ENCODE measurements at places on chromosomes 12 and 14.

GRCh38 chr14:76918782-76919394, 92.7 kb downstream of the LRRC74A start:
- DNase-seq, result no peak

- no peak for DNase-seq
Observed at GRCh38 chr12:64891629-64892028, 67.2 kb downstream of the TBC1D30 start.

DNA sequence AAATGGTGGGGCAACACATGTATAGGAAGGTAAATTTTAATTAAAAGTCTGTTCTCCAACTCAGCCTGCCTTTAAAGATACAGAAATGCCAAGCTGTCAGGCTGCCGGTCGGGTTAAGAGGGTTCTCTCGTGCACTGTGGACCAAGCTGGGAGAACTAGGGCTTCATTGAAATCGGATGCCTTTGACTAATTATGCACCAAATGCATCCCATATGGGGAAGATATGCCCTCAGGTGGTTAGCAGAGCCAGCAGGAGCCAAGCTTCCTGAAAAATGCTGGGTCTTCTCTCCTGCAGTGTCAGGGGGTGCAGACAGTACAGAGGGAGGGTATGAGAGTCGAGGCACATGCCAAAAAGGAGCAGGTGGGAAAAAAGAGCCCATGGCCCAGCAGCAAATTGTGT, 236.1 kb downstream of the CACNA1C start:
- no peak for DNase-seq

DNA sequence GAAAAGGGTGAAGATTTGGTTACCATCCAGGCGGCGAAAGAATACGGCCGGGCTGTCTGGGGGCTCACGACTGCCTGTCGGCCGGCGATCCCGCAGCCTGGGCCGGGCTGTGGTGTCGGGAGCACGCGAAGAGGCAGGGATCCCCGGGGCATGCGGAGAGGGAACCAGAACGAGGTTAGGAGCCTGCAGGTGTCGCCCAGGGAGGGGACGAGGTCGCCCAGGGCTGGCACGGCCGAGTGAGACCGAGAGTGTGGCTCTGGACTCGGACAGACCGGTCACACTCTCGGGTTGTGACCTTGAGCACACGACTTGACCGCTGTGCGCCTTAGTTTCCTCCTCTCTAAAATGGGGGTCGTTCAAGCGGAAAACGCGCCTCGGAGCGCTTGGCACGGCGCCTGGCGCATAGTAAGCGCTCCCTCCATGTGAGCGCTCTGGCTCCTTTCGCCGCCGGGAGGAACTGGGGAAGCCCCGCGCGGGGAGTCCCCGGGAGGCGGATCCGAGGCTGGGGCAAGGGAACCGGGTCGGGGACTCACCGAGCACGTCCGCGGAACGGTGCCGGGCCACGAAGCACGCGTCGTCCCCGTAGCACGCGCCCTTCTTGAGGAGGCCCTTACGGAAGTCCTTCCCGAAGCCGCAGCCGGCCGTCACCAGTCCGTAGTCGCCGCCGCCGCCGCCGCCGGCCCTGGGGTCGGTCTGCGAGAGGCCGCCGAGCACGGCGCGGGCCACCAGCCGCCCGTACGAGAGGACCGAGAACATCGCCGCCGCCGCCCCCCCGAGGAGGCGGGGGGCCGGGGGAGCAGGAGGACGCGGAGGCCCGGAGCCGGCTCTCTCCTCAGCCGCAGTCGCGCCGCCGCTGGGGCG, 612 bp downstream of the PPTC7 start:
- peak; percentile 83 for DNase-seq

- DNase-seq, result no peak
Observed at GRCh38 chr12:53186745-53187144, 6.0 kb upstream of the CSAD start.

DNA sequence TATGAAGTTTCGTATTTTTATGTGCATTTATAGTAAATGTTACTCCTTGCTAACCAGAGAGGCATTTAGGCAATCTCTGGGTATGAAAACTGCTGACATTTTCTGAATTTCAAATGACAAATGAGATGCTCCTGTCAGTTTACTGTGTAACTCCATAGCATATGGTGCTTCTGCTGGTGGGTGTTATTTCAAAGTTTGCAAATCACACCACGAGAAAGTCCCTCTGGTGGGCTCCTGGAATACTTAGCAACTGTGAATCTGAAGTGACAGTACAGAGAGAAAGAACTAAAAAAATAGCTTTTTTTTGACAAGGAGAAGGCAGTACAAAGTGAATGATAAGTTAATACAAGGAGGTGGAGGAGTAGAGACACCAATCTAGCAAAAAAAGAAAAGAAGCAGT, 161.5 kb downstream of the DERA start:
- no peak for DNase-seq

DNA sequence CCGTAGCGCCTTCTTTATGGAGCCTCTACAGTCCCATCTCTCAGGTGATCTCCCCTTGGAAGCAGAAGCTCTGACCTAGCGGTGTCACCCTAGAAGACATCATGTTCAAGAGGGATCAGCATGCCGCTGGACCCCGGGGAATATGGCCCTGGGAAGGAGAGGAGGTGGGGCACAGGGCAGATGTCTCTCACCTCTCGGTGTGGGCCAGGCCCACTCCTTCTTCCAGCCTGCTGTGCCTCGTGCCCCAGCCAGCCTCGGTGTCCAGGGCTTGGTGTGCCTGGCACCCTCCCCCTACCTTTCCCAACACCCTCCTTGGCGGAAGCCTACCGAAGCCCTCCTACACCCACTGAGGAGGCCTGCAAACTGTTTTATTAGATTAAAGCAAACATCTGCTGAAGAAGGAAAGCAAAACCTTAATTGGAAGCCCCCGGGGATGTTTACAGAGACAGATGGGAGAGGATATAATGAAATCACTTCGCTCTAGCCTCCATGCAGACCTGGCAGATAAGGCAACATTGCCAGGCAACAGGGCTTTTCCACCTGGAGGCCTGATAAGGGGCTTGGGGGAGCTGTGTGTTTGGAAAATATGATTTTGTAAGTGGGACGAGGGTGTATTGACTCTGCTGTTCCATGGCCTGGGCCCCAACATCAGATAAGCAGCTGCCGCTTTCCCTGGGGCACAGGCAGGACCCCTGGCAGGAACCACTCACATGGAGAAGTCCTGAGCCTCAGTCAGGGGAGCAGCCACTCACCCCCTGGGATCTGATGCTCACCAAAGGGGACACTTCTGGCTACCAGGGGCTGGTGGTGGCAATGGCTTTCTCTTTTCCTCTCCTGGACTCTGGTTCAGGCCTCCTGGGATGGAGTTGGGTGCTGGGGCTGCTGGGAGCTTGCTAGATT, 5.7 kb upstream of the CHGA start:
- no peak for DNase-seq

DNA sequence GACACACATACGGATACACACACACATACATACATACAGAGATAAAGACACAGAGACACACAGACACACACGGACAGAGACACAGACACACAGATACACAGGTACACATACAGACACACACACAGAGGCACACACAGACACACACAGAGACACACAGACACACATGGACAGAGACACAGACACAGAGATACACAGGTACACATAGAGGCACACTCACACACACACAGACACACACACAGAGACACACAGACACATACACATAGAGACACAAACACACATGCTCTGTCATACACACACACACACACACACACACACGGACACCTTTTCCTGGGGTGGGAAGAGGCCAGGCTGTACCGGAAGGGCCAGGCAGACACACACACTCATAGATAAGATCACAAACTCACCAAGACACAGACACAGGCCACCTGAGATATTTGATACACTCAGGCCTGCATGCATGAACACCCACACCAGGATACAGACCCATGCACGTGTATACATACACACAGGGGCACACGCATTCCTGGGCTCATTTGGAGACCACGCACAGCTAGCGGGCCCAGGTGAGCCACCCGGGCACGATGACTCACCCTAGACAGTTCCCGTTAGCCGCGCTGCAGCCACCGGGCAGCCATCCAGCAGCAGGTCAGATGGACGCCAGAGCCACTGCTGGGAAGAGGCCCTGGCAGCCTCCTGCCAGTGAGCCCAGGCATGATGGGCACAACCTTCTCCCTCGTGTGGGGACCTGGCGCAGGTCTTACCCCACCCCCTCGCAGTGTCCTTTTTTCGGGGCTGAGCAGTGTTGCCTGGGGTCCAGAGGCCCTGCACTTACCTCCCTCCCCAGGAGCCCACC, 1.8 kb upstream of the AHNAK2 start:
- no peak for DNase-seq

- no peak for DNase-seq
Observed at GRCh38 chr12:72676556-72676955, 404.4 kb downstream of the TRHDE start.

GRCh38 chr12:3753544-3754284, 805 bp upstream of the CRACR2A start:
- DNase-seq, result no peak

- DNase-seq, result no peak
Observed at GRCh38 chr12:63387771-63388170, 236.8 kb upstream of the AVPR1A start.

GRCh38 chr14:75125617-75126016, 1.2 kb downstream of the NEK9 start:
- DNase-seq, result peak; percentile 11

GRCh38 chr12:117025481-117026151, 73.6 kb downstream of the TESC start:
- peak; percentile 47 for DNase-seq

DNA sequence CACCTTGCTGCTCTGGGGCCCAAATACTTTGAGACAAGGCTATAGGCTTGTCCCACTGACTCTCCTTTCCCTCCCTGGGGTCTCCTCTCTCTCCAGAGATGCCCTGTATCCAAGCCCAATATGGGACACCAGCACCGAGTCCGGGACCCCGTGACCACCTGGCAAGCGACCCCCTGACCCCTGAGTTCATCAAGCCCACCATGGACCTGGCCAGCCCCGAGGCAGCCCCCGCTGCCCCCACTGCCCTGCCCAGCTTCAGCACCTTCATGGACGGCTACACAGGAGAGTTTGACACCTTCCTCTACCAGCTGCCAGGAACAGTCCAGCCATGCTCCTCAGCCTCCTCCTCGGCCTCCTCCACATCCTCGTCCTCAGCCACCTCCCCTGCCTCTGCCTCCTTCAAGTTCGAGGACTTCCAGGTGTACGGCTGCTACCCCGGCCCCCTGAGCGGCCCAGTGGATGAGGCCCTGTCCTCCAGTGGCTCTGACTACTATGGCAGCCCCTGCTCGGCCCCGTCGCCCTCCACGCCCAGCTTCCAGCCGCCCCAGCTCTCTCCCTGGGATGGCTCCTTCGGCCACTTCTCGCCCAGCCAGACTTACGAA, 3.1 kb downstream of the NR4A1 start:
- DNase-seq, result no peak

DNA sequence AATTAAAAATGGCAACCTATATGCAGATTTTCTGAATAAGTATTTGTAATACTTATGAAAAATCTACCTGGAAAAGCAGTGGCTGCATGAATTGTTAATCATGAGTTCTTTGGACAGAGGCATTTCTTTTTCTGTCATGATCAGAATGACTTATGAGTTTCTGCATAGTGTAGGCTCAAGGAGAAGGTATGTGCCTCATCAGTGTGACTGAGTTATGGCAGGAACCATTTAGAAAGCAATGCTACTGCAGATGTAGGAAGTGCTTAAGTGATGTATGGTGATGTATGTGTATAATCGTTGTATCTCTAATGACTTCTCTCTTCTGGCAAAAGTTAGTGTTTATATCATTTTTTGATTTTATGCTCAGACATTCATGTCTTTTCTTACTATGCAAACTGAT, 816.4 kb upstream of the FBXO33 start:
- no peak for DNase-seq

DNA sequence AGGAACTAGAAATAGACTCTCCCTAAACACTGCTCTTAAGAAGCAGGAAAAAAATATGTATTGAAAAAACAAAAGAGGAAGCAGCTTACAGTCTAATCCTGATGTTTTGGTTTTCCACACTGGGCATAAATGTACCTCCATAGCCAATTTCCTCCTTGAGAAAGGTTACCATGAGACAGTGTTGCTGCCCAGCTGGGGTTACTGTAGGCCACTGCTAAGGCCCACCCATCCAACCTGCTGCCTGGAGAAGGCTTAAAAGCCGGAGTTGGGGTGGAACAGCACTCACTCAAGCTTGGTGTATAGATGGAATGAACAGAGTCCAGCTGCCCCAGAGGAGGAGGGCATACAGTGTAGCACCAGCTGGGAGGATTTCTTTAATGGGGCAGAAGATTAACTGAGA, 41.1 kb downstream of the ERG28 start:
- DNase-seq, result no peak

DNA sequence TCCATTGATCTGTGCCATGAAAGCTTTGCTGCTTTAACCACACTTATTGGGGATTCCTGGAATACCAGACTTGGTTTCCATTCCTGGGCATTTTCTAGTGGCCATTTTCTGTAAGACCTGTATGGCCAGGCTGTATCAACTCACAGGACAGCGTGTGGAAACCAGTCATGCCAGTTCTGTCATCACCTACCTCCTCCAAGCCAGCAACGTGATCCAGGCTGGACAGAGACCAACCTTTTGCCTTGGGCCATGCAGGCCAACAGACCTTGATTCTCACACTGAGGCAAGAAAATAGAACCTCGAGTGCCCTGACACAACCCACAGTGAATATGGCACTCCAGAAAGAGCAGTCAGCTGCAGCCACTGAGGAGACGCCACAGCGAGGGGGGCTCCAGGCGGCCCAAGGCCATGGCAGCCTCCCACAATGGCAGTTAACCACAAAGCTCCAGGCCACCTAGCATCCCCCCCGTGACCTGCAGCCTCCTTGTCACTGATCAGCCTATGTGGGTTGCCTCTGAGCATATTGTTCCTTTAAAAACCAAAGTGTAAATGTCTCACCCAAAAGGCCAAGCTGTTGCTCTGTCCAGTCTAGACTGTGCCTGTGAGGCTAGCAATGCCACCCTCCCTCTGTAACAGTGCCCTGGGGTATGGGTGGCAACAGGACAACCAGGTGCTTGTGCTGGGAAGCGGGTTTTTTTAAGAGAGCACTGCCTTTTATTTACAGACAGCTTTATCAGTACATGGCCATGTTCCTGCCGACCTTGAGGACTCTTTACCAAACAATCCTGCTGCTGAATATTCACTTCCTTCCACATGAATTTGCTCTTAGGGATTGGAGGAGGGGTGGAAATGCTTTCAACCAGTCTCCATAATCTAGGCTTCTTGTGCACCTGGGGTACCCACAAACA, 168.7 kb upstream of the HIF1A start:
- no peak for DNase-seq

GRCh38 chr12:128942960-128943477, 89.7 kb downstream of the GLT1D1 start:
- DNase-seq, result no peak

DNA sequence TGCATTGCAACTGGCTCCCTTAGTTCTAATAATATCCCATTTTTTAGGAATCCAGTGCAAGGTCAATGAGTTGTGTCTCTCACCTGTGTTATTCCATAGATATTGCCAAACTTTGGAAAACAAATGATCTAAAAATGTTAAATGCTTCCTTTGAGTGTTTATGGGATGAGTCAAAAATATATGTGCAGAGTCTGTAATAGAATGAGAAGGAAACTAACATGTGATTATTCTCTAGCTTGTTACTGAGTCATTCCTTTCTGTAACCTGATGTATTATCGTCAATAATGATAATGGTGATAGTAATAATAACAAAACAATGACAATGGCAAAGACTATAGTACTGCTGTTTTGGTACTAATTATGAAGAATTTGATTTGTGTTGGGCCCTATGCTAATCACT, 11.5 kb downstream of the ACSS3 start:
- DNase-seq, result no peak

- DNase-seq, result peak; percentile 20
Observed at GRCh38 chr14:94342334-94342934, 19.3 kb upstream of the SERPINA6 start.

GRCh38 chr12:124650912-124651311, 83.5 kb upstream of the NCOR2 start:
- DNase-seq, result no peak
